ENCODE measurements at places on chromosomes 7 and 10.

GRCh38 chr10:24333736-24334135, 124.8 kb downstream of the KIAA1217 start:
- H3K4me1 ChIP-seq, result no peaks in the 10 kb centered on the region
- no peaks in the 10 kb centered on the region for H3K27me3 ChIP-seq
- no peak for DNase-seq
- no peak overlapping the region for H3K4me3 ChIP-seq
- no peaks in the 10 kb centered on the region for H3K36me3 ChIP-seq
- no peak overlapping the region for H3K27ac ChIP-seq

DNA sequence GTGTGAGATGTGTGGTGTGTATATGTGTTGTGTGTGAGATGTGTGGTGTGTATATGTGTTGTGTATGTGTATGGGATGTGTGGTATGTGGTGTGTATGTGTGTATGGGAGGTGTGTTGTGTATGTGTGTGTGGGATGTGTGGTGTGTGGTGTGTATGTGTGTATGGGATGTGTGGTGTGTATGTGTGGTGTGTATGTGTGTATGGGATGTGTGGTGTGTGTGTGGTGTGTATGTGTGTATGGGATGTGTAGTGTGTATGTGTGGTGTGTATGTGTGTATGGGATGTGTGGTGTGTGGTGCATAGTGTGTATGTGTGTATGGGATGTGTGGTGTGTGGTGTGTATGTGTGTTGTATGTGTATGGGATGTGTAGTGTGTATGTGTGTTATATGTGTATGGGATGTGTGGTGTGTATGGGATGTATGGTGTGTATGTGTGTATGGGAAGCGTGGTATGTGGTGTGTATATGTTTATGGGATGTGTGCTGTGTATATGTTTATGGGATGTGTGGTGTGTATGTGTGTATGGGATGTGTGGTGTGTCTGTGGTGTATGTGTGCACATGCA, 30.8 kb downstream of the IKZF1 start:
- DNase-seq, result no peak
- H3K27ac ChIP-seq, result no peak overlapping the region
- H3K4me3 ChIP-seq, result no peak overlapping the region
- H3K4me1 ChIP-seq, result no peaks in the 10 kb centered on the region

- no peak overlapping the region for H3K27ac ChIP-seq
- H3K4me1 ChIP-seq, result peaks cover 6% of the 10 kb centered on the region
- H3K4me3 ChIP-seq, result no peak overlapping the region
- no peaks in the 10 kb centered on the region for H3K36me3 ChIP-seq
- DNase-seq, result no peak
Observed at GRCh38 chr10:121053151-121053550, 202.0 kb downstream of the WDR11 start.

DNA sequence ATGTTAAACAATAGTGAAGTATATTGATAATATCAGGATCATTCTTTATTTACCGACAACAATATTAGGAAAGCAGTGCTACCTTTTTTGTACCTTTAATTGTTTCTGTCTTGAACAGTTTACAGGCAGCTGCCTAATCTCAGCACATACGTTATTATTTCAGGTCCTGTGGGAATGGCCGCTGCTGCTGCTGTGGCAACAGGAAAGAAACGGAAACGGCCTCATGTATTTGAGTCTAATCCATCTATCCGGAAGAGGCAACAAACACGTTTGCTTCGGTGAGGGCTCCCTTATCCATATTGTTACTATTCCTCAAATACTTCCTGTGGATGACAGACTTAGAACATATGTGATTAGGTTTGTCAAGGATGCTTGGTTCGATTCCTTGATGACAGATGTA, 59.7 kb downstream of the NRF1 start:
- no peak for DNase-seq
- peaks cover 2% of the 10 kb centered on the region for H3K36me3 ChIP-seq
- H3K27ac ChIP-seq, result no peak overlapping the region
- H3K4me3 ChIP-seq, result no peak overlapping the region

DNA sequence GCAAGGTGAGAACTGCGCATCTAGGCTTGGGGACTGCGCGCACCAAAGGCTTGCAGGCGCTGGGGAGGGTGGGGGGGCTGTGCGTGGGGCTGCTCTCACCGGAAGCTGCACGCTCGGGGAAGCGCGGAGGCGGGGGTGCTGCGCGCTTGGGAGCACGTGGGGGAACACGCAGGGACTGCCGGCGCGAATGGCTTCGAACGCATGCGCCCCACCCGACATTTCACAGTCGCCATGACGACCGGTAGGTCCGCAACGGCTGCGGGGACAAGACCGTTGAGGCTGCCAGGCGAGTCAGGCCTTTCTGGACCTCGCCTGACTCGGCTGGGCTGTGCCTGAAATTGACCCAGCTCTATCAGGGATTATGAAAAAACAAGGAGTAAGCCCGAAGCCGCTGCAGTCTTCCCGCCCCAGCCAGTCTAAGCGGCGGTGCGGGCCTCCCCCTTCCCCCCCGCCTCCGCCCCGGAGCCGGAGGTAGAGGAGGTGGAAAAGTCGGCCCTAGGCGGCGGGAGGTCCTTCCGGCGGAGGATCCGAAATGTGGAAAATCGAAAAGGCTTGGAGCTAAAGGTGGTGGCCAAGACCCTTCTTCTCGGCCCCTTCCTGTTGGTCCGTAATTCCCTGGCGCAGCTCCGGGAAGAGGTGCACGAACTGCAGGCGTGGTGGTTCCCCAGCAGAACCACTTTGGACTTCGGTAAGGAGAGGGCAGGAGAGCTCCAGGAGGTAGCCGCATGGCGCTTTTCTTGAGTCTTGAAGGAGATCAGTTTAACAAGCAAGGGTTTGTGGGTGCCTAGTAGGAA, 34.9 kb upstream of the STEAP1 start:
- no peaks in the 10 kb centered on the region for H3K4me1 ChIP-seq
- no peaks in the 10 kb centered on the region for H3K36me3 ChIP-seq
- peaks cover 11% of the 10 kb centered on the region for H3K27me3 ChIP-seq
- H3K4me3 ChIP-seq, result peak overlapping the region; percentile 27

DNA sequence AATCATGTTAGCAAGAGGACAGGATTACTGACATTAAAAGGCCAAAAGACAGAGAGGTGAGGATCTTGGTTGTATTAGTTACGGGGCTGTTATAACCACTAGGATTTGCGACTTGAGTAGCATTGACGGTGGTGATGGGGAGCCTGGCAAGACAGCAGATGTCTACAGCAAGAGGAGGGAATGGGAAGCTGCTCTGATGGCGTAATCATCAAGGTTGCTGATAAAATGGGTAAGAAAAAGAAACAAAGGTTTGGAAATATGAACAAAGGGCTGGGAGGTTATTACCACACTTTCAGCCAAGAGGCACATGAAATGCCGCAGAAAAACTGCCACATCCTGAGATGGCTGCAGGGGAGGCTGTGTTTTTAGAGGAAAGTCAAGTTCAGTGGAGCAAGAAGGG, 33.9 kb downstream of the TMEM229A start:
- no peaks in the 10 kb centered on the region for H3K36me3 ChIP-seq
- no peaks in the 10 kb centered on the region for H3K4me1 ChIP-seq
- H3K27ac ChIP-seq, result no peak overlapping the region
- no peaks in the 10 kb centered on the region for H3K27me3 ChIP-seq

- peaks cover 14% of the 10 kb centered on the region for H3K4me1 ChIP-seq
- H3K4me3 ChIP-seq, result no peak overlapping the region
- H3K36me3 ChIP-seq, result no peaks in the 10 kb centered on the region
- no peak overlapping the region for H3K27ac ChIP-seq
- no peak for DNase-seq
Observed at GRCh38 chr7:107046491-107047259, 2.2 kb downstream of the PRKAR2B start.

GRCh38 chr10:120584786-120585185, 127.8 kb downstream of the PLPP4 start:
- no peaks in the 10 kb centered on the region for H3K4me1 ChIP-seq
- no peak overlapping the region for H3K4me3 ChIP-seq
- H3K27me3 ChIP-seq, result no peaks in the 10 kb centered on the region

GRCh38 chr7:127338122-127338521, 54.4 kb downstream of the ZNF800 start:
- no peaks in the 10 kb centered on the region for H3K36me3 ChIP-seq
- H3K4me1 ChIP-seq, result no peaks in the 10 kb centered on the region
- no peaks in the 10 kb centered on the region for H3K27me3 ChIP-seq
- no peak overlapping the region for H3K4me3 ChIP-seq
- no peak for DNase-seq
- H3K27ac ChIP-seq, result no peak overlapping the region
